ENCODE measurements at places on chromosomes 4 and X.

GRCh38 chr4:2898001-2898400 is 54.4 kb downstream of the ADD1 start:
- no peak for DNase-seq
- peaks cover 8% of the 10 kb centered on the region for H3K36me3 ChIP-seq
- no peaks in the 10 kb centered on the region for H3K27me3 ChIP-seq
- no peak overlapping the region for H3K27ac ChIP-seq
- H3K4me3 ChIP-seq: no peak overlapping the region

- peaks cover 2% of the 10 kb centered on the region for H3K36me3 ChIP-seq
- no peaks in the 10 kb centered on the region for H3K4me1 ChIP-seq
- no peaks in the 10 kb centered on the region for H3K27me3 ChIP-seq
- DNase-seq: no peak
- H3K4me3 ChIP-seq: no peak overlapping the region
These were observed 8.1 kb downstream of the MORF4L2 start for GRCh38 chrX:103678199-103678993.

- H3K4me1 ChIP-seq: no peaks in the 10 kb centered on the region
- no peaks in the 10 kb centered on the region for H3K36me3 ChIP-seq
- H3K27ac ChIP-seq: no peak overlapping the region
- no peaks in the 10 kb centered on the region for H3K27me3 ChIP-seq
- no peak overlapping the region for H3K4me3 ChIP-seq
- no peak for DNase-seq
These were observed 5.5 kb downstream of the SAT1 start for GRCh38 chrX:23788521-23788920.

DNA sequence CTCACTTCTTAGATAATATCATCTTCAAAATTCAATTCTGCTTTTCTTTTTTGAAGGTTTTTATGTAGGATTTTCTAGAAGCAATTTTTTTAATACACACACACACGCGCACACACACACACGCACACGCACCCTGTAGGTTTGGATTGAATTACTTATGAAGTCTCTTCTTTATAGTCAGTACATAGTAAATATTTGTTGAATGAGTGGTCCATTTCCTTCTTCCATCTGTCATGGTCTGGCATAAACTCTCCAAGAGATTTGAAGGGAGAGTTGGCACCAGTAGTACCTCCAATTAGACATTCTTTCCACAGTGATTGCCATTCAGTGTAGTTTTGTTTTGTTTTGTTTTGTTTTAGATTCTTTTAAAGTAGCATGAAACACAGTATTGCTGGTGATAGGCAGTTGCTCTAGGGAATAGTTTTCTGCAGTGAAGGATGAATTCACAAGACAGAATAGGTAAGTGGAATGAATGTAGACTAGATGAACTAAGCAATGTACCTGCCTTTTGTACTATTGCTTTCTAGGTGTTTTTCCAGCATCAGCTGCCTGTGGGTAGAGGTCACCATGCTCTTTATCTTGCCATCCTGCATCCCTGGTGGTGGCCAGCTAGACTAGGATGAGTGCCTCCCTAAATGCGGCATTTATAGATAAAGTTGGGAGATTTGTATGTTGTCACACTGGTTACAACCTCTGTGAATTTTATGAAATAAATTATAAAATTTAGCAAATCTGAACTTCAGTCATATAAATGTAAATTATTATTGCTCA is 20.5 kb downstream of the PDLIM5 start:
- no peak overlapping the region for H3K27ac ChIP-seq
- no peaks in the 10 kb centered on the region for H3K36me3 ChIP-seq
- H3K27me3 ChIP-seq: no peaks in the 10 kb centered on the region
- no peak overlapping the region for H3K4me3 ChIP-seq
- DNase-seq: no peak

DNA sequence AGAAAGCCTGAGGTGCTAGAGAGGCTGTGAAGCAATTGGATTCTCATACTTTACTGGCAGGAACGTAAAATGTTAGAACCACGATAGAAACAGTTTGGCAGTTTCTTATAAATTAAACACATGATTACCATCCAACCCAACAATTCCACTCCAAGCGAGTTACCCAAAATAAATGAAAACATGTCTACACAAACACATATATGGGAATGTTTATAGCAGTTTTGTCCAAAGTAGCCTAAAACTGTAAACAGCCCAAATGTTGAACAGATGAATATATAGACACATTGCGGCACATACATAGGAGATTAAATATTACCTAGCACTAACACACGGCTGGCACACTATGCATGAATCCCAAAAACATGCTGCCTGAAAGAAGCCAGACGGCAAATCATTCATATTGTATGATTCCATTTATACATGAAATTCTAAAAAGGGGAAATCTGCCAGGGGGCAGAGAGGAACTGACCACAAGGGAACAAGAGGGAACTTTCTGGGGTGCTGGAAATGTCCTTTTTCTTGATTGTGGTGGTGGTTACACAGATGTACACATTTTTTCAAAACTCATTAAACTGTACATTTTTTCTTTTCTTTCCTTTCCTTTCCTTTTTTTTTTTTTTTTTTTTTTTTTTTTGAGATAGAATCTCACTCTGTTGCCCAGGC is 50.4 kb upstream of the SLC25A4 start:
- H3K4me3 ChIP-seq: no peak overlapping the region
- H3K27ac ChIP-seq: no peak overlapping the region
- H3K27me3 ChIP-seq: no peaks in the 10 kb centered on the region
- no peaks in the 10 kb centered on the region for H3K36me3 ChIP-seq

DNA sequence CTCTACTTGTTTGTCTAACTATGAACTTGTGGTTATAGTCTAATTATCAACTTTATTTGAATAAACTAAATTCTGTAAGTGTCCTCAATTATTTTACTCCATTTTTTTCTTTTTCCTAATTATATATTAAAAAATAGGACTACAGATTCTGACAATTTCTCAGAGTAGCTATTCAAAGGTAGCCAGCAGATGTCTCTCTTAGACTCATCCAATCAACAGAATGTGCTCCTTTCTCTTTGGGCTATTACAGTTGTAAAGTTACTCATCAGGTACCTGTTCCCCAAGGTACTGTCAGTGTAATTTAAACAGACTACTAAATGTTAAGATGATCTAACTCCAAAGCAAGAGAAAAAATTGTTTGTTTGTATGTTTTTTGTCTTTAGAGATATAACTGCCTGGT is 248.6 kb downstream of the PCDH18 start:
- no peak overlapping the region for H3K27ac ChIP-seq
- no peaks in the 10 kb centered on the region for H3K4me1 ChIP-seq
- H3K4me3 ChIP-seq: no peak overlapping the region
- H3K27me3 ChIP-seq: no peaks in the 10 kb centered on the region

GRCh38 chrX:44392767-44393166 is 49.3 kb upstream of the EFHC2 start:
- H3K27me3 ChIP-seq: no peaks in the 10 kb centered on the region
- H3K36me3 ChIP-seq: no peaks in the 10 kb centered on the region
- no peak overlapping the region for H3K4me3 ChIP-seq
- H3K4me1 ChIP-seq: no peaks in the 10 kb centered on the region

DNA sequence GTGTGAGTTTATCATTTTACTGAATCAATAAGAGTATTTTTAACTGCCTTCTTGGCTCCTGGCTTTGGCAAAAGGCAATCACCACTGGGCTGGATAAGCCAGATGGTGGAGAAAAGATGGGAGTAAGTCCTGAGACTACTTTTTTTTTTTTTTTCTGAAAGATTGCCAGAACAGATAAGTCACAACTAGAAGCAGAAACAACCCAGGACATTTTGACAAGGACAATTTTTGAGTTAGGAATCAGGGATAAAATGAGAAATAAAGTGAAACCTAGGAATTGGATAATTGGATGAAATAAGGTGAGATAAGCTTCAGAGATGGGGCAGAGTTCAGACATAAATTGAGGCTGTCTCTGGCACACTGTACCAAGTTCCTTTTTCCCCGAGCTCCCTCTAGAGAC is 471.0 kb downstream of the KLHL13 start:
- DNase-seq: no peak
- H3K4me3 ChIP-seq: no peak overlapping the region
- H3K36me3 ChIP-seq: no peaks in the 10 kb centered on the region

DNA sequence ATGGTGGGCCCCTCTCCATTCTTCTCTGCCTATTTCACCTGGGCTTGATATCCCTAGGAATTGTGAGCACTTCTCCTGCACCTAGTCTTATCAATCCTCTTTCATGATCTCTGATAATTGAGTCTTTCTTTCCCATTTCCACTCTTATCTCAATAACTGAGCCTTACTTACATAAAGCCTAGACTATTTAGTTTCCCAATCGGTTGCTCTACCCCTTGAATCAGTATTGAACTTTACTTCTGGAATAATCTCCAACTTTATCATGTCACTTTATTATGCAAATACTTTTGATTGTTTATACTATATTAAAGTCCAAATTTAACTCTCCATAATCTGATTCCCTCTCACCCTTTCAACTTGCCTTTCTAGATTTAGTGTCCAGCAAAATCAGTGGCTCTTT is 222.7 kb downstream of the SPRY1 start:
- H3K36me3 ChIP-seq: no peaks in the 10 kb centered on the region
- peaks cover 1% of the 10 kb centered on the region for H3K4me1 ChIP-seq
- DNase-seq: no peak
- no peak overlapping the region for H3K4me3 ChIP-seq
- H3K27ac ChIP-seq: no peak overlapping the region
- no peaks in the 10 kb centered on the region for H3K27me3 ChIP-seq

GRCh38 chrX:52437212-52437611 is 58.4 kb upstream of the XAGE1A start:
- no peaks in the 10 kb centered on the region for H3K4me1 ChIP-seq
- H3K27ac ChIP-seq: no peak overlapping the region
- DNase-seq: no peak
- H3K36me3 ChIP-seq: no peaks in the 10 kb centered on the region

GRCh38 chrX:39214387-39215126 is 413.3 kb downstream of the MID1IP1 start:
- no peaks in the 10 kb centered on the region for H3K36me3 ChIP-seq
- H3K4me3 ChIP-seq: no peak overlapping the region
- no peak overlapping the region for H3K27ac ChIP-seq
- H3K4me1 ChIP-seq: no peaks in the 10 kb centered on the region

GRCh38 chr4:182748949-182749348 is 168.2 kb downstream of the DCTD start:
- H3K4me1 ChIP-seq: no peaks in the 10 kb centered on the region
- H3K27ac ChIP-seq: no peak overlapping the region
- no peak for DNase-seq
- H3K36me3 ChIP-seq: no peaks in the 10 kb centered on the region

DNA sequence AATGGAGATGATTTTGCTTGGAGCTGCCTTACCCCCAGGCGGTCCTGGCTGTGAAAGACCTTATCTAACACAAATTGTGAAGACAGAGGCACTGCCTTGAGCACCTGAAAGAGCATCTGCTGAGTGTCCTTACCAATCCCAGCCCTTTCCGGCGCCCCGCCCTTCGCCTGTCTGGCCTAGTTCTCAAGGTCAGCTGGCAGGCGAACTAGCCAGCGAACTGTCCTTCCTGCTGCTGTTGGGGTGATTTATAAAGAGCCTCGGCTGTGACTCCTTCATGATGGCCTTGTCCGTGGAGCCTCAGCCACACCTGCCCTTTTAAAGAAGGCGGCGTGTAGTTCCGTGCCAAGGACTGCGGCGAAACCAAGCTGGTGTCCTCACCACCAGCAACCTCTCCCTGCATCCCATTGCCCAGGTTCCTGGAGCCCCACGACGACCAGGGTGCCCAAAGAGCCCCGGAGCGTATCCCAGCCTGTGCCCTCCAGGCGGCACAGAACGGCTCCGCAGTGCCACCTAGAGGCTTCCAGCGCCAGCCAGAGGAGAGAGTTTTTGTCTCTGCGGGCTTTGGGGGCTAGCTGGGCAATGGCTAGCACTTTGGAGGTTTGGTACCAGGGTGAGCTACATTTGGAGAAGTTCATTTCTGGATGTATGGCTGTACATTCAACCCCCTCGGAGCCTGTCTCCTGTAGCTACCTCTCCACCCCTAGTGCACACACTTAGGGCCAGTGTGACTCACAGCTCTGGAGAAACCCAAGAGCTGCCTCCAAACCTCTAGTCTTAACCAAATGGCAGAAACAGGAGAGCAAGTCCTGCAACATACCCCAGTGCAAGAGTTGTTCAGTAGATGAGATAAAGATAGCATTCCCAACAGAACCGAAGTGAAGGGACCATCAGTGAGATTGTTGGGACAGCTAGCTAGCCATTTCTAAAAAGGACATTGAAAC is 36.8 kb upstream of the VMA21 start:
- H3K36me3 ChIP-seq: no peaks in the 10 kb centered on the region
- no peak overlapping the region for H3K4me3 ChIP-seq
- no peaks in the 10 kb centered on the region for H3K4me1 ChIP-seq
- no peak overlapping the region for H3K27ac ChIP-seq
- no peaks in the 10 kb centered on the region for H3K27me3 ChIP-seq
- DNase-seq: no peak

GRCh38 chr4:88003261-88003660 is 4.2 kb upstream of the PKD2 start:
- H3K36me3 ChIP-seq: no peaks in the 10 kb centered on the region
- peaks cover 5% of the 10 kb centered on the region for H3K4me1 ChIP-seq
- no peak for DNase-seq
- no peaks in the 10 kb centered on the region for H3K27me3 ChIP-seq
- H3K27ac ChIP-seq: peak overlapping the region; percentile 61
- H3K4me3 ChIP-seq: no peak overlapping the region

DNA sequence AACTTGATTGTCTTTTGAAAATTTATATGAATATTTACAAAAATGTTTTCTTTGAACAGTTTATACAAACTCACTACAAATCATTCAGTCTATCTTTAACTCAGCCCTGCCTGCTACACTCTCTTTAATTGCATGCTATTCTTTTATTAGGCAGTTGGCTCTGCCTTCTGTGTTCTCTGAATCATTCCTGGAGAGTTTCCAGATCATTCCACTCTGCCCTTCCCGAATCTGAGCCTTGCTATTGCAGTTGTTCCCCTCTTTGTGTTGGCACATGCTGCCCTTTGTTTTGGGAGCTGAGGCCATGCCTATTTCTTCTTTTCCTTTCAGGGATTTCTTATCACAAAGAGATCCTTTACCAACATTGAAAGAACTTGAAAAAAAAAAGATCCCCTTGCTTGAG is 8.7 kb upstream of the TECRL start:
- H3K27ac ChIP-seq: no peak overlapping the region
- no peaks in the 10 kb centered on the region for H3K4me1 ChIP-seq
- no peak overlapping the region for H3K4me3 ChIP-seq
- no peak for DNase-seq
- H3K27me3 ChIP-seq: no peaks in the 10 kb centered on the region

DNA sequence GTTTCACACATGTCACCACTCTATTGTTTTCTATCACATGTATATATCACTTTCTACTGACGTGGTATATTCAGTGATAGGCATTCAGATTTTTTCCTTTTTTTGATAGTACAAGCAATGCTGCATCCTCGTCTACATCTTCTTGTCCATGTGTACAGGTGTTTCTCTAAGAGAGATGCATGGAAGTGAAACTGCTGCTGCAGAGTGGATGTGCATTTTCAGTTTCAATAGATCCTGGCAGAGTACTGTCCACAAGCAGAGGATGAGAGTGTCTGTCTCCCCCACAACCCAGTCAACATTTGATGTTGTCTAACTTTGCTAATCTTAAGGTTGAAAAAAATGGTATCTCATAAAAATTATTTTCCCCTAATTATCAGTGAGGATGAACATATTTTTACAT is 194.0 kb upstream of the CASK start:
- H3K36me3 ChIP-seq: no peaks in the 10 kb centered on the region
- DNase-seq: no peak
- no peak overlapping the region for H3K27ac ChIP-seq
- H3K4me1 ChIP-seq: no peaks in the 10 kb centered on the region
- H3K27me3 ChIP-seq: no peaks in the 10 kb centered on the region
- no peak overlapping the region for H3K4me3 ChIP-seq

Measured in aorta (tissue), 5 donors.